PC-9 (cell line): ENCODE measurements at places on chromosomes 7 and 10. TPM values are rescaled to one million over a fixed set of nuclear protein-coding genes. Genes with fewer than 3 reads are reported as not detected.

Gene SPDYE18
- total RNA-seq, result 0.44 TPM in 1 of 2 replicates, not detected in the other

Gene ADAMTS14
- 1.9 and 2.7 TPM in 2 replicates for total RNA-seq

Gene TCAF2
- total RNA-seq, result 2.5 and 3.0 TPM in 2 replicates

Gene LIPK
- not detected in 2 replicates for total RNA-seq

Gene ASZ1
- not detected in 2 replicates for total RNA-seq

Gene SLC26A3
- not detected in 2 replicates for total RNA-seq

Gene CHST3
- 21.3 and 23.3 TPM in 2 replicates for total RNA-seq

Gene SLC16A9
- not detected in 2 replicates for total RNA-seq

Gene TMEM176A
- not detected in 2 replicates for total RNA-seq

Gene GJD4
- not detected in 2 replicates for total RNA-seq

Gene SPDYE6
- total RNA-seq, result not detected in 2 replicates

Gene ADGRA1
- not detected in 2 replicates for total RNA-seq

Gene LAMB1
- total RNA-seq, result 236 and 242 TPM in 2 replicates

Gene NPY
- not detected in 2 replicates for total RNA-seq

Gene POU6F2
- 0.48 TPM in 1 of 2 replicates, not detected in the other for total RNA-seq

Gene ST7
- 16.3 and 25.8 TPM in 2 replicates for total RNA-seq

Gene ZNF33A
- 19.5 and 27.5 TPM in 2 replicates for total RNA-seq

Gene AKR1C2
- 1,997 and 2,032 TPM in 2 replicates for total RNA-seq

Gene CFAP69
- total RNA-seq, result 15.0 and 18.5 TPM in 2 replicates

Gene PPP1R9A
- 11.5 and 11.9 TPM in 2 replicates for total RNA-seq

Gene ZC3HAV1
- 30.8 and 36.7 TPM in 2 replicates for total RNA-seq

Gene ZCCHC24
- total RNA-seq, result 6.0 and 6.3 TPM in 2 replicates

Gene CYP2W1
- total RNA-seq, result 0.63 TPM in 1 of 2 replicates, not detected in the other
